ENCODE measurements at places on chromosomes 11 and 22.
A peak's percentile ranks its signal among the peaks of the same experiment; 100 is the strongest.

- DNase-seq = no peak
Measured at GRCh38 chr11:33158596-33159275, 2.5 kb downstream of the CSTF3 start.

GRCh38 chr11:107697291-107697690, 14.6 kb downstream of the SLN start:
- DNase-seq = no peak

GRCh38 chr11:44515048-44515447, 50.4 kb upstream of the CD82 start:
- DNase-seq = no peak

- DNase-seq = no peak
Measured at GRCh38 chr11:102006835-102007566, 40.2 kb upstream of the CFAP300 start.

GRCh38 chr11:107856180-107856980, 2.2 kb downstream of the SLC35F2 start:
- DNase-seq = no peak

- DNase-seq = no peak
Measured at GRCh38 chr22:26235792-26236487, 66.7 kb downstream of the SEZ6L start.

- no peak for DNase-seq
Measured at GRCh38 chr11:70424765-70425344, 26.5 kb downstream of the CTTN start.

DNA sequence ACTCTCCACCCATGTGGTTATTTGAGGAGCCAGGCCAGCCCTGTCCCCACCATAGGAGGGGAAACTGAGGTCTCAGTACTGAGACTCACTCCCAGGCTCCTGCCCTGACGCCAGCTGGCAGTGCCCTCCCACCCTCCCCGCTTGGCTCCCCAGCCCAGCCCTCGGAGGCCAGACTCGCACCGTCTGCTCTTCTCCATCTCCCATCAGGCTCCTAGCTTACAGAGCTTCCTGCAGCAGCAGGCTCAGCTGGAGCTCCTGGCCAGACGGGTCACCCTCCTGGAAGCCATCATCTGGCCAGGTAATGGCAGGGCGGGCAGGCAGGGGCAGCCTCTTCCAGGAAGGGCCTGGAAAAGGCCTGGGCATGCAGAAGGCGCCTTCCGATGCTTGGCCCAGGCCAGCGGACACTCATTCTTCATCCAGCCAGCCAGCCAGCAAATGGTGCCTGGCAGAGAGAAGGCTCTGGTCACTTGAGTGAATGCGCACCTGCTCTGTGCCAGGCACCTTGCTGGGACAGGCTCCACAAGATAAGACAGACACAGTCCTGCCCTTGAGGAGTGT, 12.6 kb downstream of the RHBDD3 start:
- no peak for DNase-seq

DNA sequence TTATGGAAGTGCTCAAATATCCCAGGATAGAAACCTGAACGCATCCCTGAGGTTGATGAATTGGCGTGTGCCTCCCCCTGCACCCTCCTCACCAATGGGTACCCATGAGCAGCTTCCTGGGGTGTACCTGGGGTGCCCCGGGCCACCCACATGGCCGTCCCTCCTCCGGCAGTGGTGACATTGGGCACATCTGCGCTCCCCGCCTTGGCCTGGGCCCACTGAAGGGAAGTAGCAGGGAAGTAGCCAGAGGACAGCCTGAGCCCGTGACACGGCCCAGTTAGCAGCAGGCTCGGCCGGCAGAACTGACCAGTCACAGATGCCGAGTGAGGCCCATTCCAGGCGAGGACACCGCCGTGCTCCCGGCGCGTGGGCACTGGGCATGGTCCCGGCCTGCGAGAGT, 16.7 kb downstream of the MRPL23 start:
- no peak for DNase-seq

GRCh38 chr22:42648368-42649245, 585 bp downstream of the CYB5R3 start:
- DNase-seq = peak; percentile 38

DNA sequence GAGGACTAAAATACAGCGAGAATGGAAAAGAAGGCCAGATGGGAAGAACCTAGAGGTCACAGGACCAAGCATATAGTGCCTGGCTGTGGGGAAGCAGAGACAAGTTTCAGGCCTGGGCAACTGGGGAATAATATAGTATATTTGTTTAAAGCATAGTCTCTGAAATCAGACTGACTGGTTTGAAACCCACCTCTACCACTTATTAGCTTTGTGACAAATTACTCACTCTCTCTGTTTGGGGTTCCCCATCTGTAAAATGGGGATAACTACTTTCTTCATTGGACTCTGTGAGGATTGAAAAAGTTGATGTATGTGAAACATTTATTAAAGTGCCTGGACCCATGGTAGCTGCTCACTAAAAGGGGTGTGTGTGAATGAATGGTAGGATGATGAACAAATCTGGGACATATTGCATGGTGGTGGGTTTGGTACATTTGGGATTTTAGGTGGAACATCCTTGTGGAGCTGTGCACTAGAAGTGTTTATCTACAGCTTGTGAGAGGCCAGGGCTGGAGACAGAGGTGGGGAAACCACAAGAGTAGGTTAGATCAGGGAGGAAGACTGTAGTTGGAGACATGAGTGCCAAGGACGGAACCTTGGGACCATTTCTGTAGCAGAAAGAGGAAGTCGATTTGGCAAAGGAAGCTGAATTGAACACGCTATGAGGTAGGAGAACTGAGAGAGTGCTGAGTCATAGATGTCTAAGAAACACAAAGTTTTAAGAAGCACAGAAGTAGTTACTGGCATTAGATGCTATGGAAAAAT, 52.6 kb downstream of the SWAP70 start:
- DNase-seq = peak; percentile 92

DNA sequence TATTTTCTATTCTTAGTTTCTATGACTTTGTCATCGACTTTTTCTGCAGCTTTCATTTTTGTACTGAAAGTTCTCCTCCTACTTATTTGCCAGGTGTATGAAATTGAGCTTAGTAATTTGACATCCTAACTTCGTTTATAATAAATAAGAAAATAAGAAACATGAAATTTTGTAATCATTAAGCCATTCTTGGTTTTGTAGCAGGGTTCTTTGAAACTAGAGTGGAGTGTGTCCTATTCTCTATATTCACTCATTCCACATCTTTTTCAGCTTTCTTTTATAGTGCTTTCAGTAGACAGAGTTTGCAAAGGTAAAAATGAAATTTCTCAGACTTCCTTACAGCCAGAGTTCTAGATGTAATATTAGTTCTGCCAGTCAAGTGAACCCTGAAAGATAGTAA, 47.8 kb downstream of the FANCF start:
- no peak for DNase-seq

GRCh38 chr11:57527056-57527631, 3.4 kb downstream of the TIMM10 start:
- DNase-seq = peak; percentile 71

DNA sequence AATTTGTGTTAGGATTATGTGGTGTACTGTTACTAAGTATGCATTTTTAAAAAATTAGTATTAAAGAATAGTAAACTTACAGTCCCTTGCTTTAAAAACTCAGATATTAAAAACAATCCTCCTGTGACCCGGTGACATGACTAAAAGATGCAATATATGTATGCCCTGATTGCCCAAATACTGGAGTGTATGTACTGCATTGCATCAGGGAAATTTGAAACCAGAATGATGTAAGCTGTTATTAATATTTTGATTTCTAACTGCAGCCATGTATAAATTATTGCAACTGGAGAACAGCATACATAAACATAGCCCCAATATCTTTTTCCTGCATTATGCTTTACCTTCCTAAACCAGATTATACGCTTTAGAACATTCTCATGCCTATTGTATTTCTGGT, 3.7 kb upstream of the HSPA8 start:
- DNase-seq = peak; percentile 96

DNA sequence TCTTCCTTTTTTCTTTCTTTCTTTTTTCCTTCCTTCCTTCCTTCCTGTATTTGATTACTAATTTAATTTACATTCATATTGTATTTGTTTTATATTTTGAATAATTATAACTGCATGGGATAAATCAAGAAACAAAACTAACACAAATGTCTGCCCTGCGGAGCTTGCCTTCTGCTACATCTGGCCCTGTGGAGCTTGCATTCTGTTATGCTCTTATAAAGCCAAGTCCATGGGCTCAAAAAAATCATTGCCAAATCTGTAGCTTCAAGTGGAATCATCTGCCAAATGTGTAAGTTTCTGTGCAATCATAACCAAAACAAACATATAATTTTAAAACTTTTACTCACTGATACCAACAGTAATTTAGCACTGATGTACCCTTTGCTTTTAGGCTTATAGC, 8.0 kb upstream of the OR52J3 start:
- no peak for DNase-seq

DNA sequence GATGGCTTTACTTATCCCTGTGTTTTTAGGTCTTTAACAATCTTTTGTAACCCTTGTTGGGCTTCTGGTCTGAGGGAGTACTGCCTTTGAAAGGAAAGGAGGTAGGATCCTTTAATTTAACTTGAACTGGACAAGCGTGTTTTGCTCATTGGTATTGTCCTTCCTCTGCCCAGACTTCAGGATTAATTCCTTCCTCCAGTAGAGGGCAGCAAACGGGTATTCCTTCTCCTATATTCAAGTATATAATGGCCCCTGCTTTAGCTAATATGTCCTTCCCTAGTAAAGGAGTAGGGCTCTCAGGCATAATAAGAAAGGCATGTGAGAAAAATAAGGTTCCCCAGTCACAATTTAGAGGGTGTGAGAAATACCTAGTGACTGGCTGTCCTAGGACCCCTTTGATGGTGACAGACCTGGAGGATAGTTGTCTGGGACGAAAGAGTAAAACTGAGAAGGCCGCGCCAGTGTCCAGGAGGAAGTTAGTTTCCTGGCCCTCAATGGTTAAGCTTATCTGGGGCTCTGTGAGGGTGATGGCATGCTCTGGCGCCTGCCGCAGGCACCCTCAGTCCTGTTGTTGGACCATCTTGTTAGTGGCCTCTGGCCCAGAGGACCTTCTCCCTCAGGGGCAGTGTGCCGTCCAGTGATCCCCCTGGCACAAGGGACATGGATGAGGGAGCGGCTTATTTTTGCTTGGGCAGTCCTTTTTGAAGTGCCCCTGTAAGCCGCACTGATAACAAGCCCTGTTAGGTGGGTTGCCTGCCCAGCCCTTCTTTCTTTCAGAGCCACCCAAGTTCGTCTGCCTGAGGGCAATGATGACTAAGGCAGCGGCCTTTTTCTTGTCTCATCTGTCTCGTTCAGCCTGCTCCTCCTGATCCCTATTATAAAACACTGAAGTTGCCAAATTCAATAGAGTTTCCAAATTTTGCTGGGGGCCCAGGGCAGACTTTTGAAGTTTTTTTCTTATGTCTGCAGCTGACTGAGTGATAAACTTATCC, 51.8 kb downstream of the C11orf71 start:
- DNase-seq = peak; percentile 61

- no peak for DNase-seq
Measured at GRCh38 chr11:70544067-70544773, 145.9 kb downstream of the CTTN start.

DNA sequence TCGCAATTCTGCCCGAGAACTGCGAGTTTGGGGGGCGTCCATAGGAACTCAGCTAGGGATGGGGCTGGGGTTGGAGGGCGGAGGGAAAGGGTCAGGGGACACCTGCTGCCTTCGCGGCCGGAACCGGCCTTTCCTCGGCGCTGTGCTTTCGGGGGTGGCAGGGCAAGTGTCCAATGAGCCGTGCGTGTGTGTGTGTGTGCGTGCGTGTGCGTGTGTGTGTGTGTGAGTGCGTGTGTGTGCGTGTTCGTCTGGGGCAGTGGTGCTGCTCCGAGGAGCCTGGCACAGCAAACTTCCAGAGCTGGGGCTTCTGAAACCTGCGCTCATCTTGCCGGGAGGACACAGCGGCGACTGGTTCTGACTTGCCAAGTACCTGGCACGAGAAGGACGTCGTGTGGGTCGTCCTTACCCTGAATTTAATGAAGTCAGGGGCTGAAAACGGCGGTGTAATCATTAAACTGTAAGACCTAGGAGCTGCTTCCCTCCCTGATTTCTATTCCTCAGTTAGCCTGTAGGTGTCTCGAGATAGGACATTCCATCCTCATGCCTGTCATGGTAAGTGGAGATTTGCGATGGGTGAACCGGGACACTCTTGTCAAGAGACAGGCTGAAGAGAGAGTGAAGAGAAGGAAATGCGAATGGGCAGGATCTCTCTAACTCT, 27.0 kb upstream of the AMOTL1 start:
- DNase-seq = peak; percentile 62

DNA sequence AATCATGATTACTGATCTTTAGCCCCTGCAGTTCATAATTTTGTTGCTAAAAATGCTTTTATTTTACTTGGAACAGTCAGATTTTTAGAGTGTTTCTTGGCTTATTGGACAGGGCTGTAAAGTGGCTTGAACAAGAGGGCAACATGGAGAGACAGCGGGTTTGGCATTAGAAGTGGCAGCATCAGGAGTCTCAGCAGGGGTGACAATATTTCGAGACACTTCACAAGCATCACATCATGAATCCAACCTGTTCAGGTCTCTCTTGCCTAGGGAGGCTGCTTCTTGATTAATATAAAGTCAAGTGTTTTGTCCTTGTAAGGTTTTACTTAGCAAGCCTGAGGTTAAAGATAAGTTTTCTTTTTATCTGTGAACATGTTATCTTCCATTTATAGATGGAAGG, 2249.5 kb downstream of the LRRC4C start:
- DNase-seq = no peak

GRCh38 chr22:50310031-50310722, 2.7 kb upstream of the PLXNB2 start:
- no peak for DNase-seq
